Fibroblast of the conjunctiva (primary cell): ENCODE measurements at places on chromosomes 7 and 10.

- no peak for DNase-seq
These were observed 182.6 kb upstream of the RNF32 start for GRCh38 chr7:156458011-156458410.

DNA sequence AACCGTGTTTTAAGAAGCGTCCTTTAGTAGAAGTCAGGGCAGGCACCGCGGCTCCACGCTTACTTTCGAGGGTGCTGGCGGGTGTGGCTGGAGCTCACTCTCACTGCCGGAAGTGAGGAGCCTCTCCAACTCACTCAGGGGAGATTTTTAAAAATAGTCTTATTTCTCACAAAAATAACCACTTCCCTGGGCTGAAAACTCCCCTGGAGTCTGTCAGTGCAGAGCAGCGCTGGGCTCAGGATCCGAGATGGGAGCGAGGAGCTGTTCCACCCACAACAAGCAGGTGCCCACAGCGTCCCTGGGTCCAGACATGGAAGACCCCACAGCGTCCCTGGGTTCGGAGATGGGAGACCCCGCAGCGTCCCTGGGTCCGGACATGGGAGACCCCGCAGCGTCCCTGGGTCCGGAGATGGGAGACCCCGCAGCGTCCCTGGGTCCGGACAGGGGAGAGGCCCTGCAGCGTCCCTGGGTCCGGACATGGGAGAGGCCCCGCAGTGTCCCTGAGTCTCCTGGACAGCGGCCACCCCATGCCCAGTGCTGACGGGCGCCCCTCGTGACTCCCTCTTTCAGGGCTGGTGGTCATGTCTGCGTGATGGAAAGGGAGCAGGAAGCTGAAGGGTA, 51.2 kb downstream of the VIPR2 start:
- no peak for DNase-seq

GRCh38 chr10:79459243-79459642, 13.8 kb upstream of the ZCCHC24 start:
- no peak for DNase-seq

DNA sequence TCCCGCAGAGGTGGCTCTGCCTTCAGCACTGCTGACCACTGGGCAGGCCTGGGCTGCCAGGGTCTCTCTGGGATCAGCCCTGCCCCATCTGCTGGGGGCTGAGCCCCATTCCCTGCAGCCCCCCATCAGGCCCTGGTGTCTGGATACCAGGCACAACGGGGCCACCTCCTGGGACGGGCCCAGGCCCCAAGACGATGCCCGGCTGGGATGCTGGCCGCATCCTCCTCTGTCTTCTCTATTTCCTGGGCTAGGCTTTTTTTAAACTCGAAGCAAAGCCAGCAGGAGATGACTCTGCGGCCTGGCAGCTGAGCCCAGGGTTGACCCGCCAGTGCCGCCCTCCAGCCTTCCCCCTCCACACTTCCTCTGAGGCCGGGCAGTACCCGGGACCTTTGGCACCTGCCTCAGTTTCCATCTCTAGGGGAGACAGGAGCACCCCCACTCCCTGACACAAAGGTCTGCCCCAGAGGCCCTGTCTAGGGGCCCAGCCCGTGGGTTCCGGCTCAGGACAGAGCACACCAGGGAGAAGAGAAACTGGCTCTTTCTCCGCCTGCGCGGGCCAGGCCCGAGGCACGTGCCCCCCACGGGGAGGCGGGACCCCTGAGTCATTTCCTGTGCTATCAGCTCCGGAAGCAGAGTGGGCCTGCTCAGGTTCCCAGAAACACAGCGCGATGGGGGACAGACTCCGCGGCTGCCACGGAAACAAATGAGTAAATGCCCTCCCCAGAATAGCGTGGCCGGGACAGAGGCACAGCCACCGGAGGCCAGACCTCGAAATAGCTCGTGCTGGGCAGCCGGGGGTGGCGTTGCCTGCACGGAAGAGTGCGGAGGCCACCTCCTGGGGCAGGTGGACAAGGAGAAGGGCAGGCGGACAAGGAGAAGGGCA, 84.6 kb upstream of the PDGFA start:
- no peak for DNase-seq

DNA sequence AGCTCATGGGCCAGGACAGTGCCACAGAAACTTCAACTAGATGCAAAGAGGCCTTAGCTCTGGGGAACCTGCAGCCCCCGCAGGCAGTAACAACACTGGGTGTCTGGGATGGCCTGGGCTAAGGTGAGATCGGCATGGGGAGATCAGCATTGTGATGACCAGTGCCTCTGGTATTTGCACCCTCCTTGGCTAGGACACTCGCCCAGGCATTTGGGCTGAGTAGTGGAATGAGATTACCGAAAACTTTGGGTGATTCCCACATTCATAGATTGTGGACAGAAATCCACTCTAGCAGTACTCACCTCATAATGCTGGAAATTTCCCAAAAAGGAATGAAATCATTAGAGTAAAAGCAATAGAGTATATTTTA, 70.6 kb upstream of the ZMIZ2 start:
- no peak for DNase-seq

DNA sequence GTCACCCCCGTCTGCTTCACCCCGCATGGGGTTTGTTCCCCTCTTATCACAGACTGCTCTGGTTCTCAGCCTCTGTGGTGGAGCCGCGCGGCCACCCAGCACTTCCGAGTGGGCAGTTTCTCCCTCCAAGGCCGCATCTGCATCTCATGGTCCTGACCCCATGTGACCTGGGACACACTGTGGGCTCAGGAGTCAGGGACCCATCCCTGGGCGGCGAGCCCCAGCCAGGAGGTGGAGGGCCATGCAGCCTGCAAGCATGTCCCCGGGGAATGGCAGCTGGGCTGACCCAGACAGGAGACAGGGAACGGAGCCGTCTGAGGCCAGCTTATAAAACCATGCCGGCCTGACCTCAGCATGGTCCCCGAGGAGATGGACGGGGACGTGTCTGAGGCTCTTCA, 25.2 kb upstream of the TTYH3 start:
- no peak for DNase-seq

GRCh38 chr10:78910021-78910420, 158.7 kb upstream of the ZMIZ1 start:
- no peak for DNase-seq

DNA sequence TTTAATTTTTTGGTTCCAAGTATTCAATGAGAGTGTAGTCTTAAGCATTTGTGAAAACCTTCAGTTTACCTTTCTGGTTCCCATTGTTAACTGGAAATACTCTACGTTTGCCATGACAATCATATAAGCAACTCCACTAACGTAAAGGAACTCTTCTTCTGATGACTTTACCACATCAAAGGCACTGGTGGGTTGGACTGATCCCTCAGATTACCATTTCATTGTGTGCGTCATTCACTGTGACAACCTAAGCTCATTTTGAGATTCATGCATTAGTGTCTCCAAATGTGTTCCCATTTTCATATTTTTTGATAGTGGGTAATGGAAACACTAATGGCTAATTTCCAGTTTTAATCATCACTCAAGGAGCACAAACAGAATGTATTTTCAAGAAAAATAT, 119.9 kb upstream of the COL1A2 start:
- DNase-seq, result no peak

DNA sequence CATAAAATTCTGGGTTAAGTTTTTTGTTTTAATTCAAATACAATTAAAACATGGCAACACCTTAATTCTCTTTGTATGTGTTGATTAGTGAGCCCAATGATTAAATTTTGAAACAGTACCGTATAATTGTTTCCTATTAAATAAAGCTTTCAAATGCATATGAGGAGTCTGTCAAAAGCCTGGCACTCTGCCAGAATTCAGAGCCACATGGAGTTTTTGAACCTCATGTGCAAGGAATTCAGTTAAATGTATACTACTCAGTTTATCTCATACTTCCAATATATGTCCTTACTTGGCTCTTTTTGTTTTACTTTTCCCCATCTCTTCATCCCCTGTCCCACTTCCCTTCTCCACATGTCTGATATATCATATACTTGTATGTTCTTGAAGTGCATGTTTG, 165.6 kb upstream of the FAM3C start:
- no peak for DNase-seq
